ENCODE measurements at places on chromosomes 4 and X.
A peak's percentile ranks its signal among the peaks of the same experiment; 100 is the strongest.

GRCh38 chr4:33537527-33537926 is 2706.8 kb downstream of the ARAP2 start:
- no peak for DNase-seq

GRCh38 chr4:120065974-120066516 is 603 bp downstream of the MAD2L1 start:
- no peak for DNase-seq

- no peak for DNase-seq
Measured at GRCh38 chr4:83772685-83773084, 236.8 kb downstream of the GPAT3 start.

DNA sequence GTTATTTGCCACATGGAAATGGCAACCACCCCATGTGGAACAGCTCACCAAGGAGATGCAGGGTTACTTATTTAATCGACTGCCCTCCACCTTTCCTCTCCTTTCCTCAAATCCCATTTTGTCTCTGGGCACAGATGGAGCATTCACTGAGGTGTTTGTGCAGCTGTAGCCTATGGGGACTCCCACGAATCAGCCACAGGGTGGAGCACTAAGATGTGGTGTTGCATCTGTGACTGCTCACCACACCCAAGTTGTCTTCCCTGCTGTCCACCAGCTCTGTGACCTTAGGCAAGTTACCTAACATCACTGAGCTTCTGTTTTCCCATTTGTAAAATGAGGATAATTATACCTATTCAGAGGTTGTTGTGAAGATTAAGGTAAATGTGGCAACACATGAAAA is 252.4 kb upstream of the CPEB2 start:
- DNase-seq: no peak

- DNase-seq: no peak
Measured at GRCh38 chr4:113682730-113683537, 78.6 kb downstream of the CAMK2D start.

- DNase-seq: no peak
Measured at GRCh38 chr4:86235549-86235948, 124.3 kb downstream of the MAPK10 start.

GRCh38 chrX:28659269-28659668 is 72.0 kb downstream of the IL1RAPL1 start:
- DNase-seq: no peak

GRCh38 chr4:143514497-143514896 is 995 bp downstream of the SMARCA5 start:
- peak; percentile 64 for DNase-seq

GRCh38 chr4:68176500-68176899 is 46.8 kb upstream of the TMPRSS11F start:
- DNase-seq: no peak

All from ovary (tissue), 10 donors.